Fibroblast of skin of back (primary cell): ENCODE measurements at places on chromosomes 13 and 19.

- DNase-seq: no peak
Observed at GRCh38 chr13:25846222-25846984, 205.4 kb downstream of the SHISA2 start.

DNA sequence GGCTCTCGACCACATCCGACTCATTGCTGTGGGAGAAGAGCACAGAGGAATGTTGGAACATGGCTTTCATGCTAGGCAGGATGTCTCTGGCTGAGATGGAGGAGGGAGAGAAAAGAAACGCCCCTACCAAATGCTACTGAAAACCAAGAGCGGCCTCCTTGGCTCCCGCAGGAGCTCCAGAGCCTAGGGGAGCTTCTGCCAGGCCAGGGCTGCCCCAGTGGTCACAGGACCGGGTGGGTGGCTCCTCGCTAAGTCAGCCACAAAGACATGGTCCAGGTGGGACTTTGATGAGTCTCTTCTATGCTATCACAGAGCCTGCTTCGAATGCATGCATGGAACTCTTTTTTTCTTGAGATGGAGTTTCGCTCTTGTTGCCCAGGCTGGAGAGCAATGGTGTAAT is 6.7 kb downstream of the LONP1 start:
- no peak for DNase-seq

- DNase-seq: no peak
Observed at GRCh38 chr13:48731957-48732569, 78.3 kb downstream of the CYSLTR2 start.

DNA sequence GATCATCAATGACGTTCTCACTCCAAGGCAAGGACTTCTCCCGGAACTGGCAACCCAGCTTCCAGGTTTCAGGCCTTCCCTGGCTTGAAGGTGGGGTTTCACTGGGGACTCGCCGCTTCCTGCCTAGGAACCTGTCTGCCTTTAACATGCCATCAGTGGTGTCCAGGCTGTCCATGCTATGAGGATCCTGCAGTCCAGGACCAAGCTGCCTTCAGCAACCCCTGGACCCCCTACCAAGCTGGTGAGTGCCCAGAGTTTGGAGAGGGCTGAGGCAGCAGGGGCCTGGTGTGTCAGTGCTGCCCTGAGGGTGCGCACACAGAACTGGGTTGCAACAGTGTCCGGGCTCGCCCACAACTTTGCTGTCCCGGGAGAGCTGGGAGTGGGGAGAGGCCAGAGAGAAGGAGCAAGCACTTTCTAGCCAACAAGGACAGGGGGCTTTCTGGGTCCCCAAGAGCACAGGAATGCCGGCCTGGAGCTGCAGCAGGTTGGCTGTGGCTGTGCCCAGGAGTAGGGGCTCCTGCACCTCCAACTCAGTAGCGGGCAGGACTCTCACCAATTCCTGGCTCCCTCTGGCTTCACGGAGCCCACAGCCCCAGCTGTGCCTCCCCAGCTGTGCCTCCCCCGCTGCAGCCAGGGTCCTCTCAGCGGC is 1563.2 kb upstream of the MIR17HG start:
- no peak for DNase-seq

DNA sequence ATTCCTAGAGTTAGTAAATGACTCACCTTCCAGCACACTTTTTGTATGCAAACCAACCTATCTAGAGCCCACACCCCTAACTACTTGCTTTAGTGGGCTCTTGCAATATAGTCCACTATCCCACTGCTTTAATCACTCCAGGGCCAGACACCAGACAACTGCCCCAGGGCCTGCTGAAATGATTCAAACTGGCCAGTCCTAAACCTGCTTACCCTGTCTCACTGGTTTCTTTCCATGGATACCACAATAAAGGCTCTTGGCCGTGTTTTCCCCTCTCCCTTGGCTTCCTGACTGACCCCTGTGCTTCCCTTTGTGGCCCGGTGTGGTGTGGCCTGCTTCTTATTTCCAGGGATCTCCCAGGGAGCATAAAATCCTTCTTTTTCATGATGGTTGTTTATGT is 14.6 kb downstream of the HS6ST3 start:
- no peak for DNase-seq

DNA sequence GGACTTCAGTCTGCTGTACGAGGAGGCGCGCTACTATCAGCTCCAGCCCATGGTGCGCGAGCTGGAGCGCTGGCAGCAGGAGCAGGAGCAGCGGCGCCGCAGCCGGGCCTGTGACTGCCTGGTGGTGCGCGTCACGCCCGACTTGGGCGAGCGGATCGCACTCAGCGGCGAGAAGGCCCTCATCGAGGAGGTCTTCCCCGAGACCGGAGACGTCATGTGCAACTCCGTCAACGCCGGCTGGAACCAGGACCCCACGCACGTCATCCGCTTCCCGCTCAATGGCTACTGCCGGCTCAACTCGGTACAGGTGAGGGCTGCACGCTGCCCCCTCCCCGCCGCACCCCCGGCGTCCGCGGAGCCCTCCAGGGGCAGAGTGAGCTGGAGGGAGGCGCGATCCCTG is 14.6 kb downstream of the KCTD15 start:
- DNase-seq: no peak

DNA sequence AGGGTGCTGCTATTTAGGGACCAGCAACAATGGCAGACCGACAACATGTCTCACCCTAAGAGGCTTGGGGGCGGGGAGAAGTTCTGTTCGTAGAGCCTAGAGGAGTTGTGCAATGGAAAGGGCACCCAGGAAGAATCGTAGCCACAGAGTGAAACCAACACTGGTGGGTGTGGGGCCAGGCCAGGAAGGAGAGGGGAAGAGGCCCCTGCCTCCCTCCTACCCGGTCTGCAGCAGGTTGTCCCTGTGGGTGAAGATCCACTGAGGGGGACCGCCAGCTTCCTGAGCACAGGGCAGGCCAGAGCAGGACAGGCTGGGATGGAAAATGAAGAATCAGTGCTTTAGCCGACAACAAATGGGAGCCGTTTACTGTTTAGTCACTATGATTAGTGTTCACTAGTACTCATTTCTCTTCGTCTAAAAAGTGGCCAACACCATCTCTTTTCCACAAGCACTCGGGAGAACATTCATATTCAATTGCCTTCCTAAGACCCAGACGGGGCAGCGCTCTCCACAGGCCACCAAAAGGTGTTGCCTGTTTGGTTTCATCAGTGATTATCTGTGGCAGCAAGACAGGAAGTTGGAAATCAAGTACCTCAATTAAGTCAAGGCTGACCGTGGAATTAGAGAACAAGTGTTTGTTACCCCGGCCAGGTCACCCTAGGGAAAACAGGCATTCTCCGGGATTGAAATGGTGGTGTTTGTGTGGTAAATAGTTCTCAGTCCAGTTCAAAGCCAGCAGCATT is 1.1 kb upstream of the ATP11A start:
- no peak for DNase-seq

GRCh38 chr13:60150538-60150937 is 13.2 kb downstream of the DIAPH3 start:
- no peak for DNase-seq

DNA sequence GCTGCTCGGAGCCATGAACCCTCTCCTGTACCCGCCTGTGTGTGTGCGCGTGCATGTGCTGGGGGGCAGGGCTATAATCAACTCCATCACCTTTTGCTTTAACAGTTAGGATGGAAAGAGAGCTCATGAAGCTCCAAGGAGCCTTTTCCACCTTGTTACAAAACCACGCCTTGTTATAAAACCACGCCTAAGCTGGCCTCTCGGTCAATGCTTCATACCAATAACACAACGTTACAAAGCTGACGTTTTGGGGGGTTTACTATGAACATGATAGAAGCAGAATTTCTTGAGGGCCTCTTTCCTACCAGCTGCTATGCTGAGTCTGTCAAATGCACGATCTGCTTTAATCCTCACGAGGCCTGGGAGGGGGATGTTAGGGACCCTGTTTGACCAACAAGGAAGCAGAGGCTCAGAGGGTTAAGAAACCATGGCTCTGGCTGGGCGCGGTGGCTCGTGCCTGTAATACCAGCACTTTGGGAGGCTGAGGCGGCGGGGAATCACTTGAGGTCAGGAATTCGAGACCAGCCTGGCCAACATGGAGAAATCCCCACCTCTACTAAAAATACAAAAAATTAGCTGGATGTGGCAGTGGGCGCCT is 11.9 kb downstream of the CAPS start:
- no peak for DNase-seq

DNA sequence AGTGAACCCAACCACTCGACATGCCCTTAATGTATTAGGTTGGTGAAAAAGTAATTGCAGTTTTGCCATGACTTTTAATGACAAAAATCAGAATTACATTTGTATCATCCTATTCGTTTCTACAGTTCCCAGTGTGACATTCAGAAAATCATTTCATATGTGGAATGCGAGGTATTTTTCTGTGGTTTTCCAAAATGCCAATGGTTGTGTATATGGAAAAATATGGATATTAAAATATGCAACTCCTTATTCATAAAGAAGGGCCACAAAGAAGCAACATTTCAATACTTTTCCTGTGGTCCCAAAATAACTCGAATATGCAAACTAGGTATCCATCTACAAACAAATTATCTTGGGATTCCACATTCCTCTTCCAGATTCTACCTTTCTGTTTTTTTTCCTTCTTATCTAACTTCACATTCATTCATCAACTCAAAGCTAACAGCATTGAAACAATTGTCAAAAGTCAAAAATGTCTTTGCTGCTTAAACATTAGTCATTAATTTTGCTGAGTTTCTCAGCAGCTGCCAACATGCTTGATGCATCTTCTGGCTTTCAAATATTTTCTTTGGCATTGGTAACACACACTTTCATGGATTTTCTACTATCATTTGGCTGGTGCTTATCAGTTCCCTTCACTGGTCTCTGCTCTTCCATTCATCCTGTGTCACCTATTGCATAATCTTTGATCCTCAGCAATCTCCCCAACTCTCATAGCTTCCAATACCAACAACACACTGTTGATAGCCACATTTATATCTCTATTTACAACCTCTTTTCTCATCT is 1445.4 kb downstream of the EFNB2 start:
- DNase-seq: peak; percentile 64

DNA sequence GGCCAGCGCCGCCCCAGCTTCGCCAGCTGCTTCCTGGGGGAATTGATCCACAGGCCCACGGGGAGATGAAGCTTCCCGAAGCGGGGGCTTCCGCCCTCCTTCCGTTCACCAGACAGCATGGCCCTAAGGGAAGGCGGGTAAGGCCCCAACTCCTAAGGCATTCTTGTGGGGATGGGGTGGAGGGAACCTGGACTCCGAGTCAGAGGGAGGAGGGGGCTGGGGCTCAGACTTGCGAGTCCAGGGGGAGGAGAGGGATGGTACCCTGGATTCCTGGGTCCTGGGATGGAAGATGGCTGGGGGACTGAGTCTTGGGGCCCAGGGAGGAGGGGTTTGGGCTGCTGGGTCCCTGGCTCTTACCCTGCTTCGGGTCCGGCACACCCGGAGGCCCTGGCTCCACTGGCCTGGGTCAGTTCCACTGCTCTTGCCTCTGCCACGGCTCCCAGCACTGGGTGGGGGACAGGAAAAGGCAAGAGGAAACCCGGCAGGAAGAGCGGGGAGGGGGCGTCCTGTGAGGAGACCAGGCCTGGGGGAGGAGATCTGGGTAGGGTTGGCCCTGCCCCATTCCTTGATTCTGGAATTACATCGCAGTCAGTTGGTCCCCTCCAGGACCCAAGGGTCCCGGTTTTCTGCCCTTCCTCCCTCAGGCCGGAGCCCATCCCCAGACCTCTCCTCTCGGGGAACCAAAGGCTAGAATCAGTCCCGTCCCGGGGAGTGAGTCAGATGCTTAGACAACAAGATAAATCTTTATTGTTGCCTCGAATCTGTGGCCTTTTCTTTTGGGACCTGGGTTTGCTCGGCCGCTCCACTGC is at the start of gene RASIP1:
TSS of gene RASIP1 (minus strand) at position 447 of the 809 bp plus-strand sequence. CDS start at position 119, 328 bp downstream.
- no peak for DNase-seq

DNA sequence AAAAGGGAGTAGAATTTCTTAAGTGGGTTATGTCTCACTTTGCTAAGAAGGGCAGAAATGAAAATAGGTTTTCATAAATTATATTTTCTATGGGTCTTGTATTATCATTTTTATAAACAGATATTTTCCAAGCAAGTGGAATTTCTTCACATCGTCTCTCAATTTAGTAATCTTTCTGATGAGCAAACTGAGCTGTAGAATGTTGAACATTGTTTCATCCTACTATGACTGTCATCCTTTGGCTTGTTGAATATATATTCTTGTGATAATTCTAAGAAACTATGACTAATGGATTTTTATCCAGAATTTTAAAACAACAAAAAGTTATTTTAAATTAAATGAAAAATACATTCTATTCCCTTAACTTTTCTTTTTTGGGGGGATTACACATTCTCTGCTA is 313.8 kb downstream of the ENOX1 start:
- DNase-seq: peak; percentile 62

DNA sequence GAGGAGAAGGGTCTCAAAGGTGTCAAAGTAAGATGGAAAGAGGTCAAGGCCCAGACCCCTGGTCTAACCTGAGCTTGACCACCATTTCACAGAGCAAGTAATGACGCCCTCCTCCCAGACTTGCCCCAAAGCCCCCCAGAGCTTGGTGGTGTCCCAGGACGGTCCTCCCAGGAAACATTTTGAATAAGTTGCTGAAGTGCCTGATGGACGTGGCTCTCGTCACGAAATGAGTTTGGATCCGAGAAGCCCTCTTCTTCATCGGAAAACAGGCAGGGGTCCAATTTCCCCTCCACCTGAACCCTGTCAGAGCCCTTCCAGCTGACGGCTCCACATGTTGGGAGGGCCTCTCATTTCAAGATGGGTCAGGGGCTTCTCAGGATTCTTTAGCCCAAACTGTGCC is 54.5 kb upstream of the TPM4 start:
- no peak for DNase-seq

DNA sequence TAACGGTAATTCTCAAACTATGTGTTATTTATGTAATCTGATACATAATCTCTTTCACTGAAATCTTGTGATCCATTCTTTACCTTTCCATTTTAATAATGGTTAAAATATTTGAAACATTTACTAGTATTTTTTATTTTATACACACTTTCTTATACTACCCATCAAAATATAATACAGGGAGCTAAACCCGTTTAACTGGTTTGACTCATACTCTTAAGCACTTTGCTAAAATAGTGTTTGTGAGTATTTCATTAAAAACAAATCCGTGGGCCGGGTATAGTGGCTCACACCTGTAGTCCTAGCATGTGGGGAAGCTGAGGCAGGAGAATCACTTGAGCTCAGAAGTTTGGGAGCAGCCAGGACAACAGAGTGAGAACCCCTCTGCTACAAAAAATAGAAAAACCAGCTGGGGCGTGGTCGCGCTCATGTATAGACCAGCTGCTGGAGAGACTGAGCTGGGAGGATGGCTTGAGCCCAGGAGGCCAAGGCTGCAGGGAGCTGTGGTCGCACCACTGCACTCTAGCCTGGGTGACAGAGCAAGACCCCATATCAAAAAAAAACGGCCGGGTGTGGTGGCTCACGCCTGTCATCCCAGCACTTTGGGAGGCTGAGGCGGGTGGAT is 43.8 kb upstream of the DCUN1D2 start:
- no peak for DNase-seq

DNA sequence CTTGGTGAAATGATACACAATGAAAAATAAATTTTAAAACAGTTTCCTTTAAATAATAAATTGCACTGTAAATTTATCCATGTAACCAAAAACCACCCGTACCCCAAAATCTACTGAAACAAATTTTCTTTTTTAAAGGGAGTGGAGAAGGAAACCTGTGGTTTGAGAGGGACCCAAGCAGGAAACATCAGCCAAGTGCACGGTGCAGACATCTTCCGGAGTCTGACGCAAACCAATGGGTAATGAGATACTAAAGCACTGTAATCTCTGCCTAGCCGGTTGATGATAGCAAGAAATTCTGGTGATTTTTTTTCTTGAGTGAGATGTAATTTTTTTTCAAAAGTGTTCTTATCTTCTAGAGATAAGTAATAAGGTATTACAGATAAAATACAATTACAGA is 115.4 kb downstream of the ABCC4 start:
- DNase-seq: no peak
